ENCODE measurements at places on chromosomes 12 and 14.

DNA sequence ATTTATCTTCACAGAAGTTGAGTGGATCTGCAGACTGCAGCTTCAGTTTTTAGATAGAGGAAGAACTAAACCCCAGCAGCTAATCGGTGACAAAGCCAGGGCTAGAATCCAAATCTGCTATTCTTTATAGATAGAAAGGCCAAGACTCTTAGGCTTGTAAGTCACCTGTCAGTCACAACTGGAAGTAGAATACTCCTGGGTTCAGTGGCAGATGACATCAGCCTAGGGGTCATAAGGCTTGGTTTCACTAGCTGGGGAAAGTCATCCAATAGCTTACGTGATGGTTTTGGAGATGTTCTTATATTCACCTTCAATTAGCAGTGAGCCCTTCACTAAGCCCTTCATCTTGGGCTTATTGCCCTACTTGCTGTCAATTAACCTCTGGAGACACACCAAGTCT lies 93.4 kb downstream of the APAF1 start:
- H3K27me3 ChIP-seq, result peaks cover 5% of the 10 kb centered on the region
- DNase-seq, result no peak
- no peak overlapping the region for H3K27ac ChIP-seq
- H3K36me3 ChIP-seq, result peaks cover 4% of the 10 kb centered on the region

- no peak overlapping the region for H3K4me3 ChIP-seq
- H3K27me3 ChIP-seq, result no peaks in the 10 kb centered on the region
- no peaks in the 10 kb centered on the region for H3K4me1 ChIP-seq
- H3K36me3 ChIP-seq, result no peaks in the 10 kb centered on the region
- H3K27ac ChIP-seq, result no peak overlapping the region
- no peak for DNase-seq
Observed at GRCh38 chr14:33206981-33207380, 268.3 kb downstream of the NPAS3 start.

DNA sequence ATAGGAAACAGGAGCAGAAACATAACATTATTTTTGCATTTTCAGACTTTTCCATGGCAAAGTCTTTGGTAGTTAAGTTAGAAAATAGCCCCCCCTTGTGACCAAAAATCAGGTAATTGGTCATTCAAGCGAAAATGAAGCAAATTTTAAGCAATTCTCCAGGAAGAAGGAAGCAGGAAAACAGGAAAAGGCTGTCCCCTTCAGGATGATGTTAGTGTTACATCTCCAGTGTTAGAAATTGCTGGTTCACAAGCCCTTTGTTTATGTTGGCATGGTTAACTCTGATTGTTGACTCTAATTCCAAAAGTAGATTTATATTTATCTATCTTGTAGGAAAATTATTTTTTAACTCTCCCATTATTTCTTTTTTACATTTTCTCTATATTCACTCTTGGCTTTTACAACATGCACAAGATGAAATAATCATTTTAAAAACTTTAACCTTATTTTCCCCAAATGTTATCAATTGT lies 18.8 kb upstream of the GAS2L3 start:
- no peak overlapping the region for H3K27ac ChIP-seq
- DNase-seq, result no peak
- H3K4me3 ChIP-seq, result no peak overlapping the region
- H3K4me1 ChIP-seq, result no peaks in the 10 kb centered on the region
- H3K27me3 ChIP-seq, result no peaks in the 10 kb centered on the region
- H3K36me3 ChIP-seq, result no peaks in the 10 kb centered on the region

GRCh38 chr12:55687746-55688145 lies 20.0 kb downstream of the ITGA7 start:
- no peak for DNase-seq
- H3K27me3 ChIP-seq, result peaks cover 6% of the 10 kb centered on the region
- no peaks in the 10 kb centered on the region for H3K36me3 ChIP-seq
- H3K4me1 ChIP-seq, result peaks cover 3% of the 10 kb centered on the region
- no peak overlapping the region for H3K27ac ChIP-seq

- no peak for DNase-seq
- H3K36me3 ChIP-seq, result no peaks in the 10 kb centered on the region
Observed at GRCh38 chr14:23449314-23449713, 13.9 kb upstream of the MYH7 start.

- H3K36me3 ChIP-seq, result no peaks in the 10 kb centered on the region
- H3K4me1 ChIP-seq, result no peaks in the 10 kb centered on the region
- DNase-seq, result no peak
- H3K27ac ChIP-seq, result no peak overlapping the region
Observed at GRCh38 chr14:103068351-103069073, 11.2 kb upstream of the CDC42BPB start.

DNA sequence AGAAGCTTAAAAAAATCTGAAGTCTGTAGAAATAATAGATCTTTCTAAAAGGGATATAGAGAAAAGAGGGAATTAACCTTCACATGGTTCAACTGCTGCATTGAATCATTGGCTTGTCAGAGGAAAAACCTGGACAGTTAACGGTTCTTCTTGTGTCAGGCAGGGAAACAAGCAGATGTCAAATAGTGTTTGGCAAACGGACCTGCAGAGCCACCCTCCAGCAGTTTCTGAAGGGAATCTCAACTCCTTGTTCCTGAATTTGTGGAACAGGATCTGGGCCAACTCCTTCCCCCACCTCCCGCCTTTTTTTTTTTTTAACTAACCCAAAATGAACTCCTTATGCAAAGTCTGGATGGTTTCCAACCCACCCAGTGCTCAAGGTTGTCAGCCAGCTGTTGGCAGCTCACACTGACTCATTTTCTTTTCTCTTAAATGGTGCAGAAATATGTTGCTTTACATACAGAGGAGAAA lies 187.3 kb downstream of the CAND1 start:
- H3K27ac ChIP-seq, result no peak overlapping the region
- no peak overlapping the region for H3K4me3 ChIP-seq
- peaks cover 6% of the 10 kb centered on the region for H3K27me3 ChIP-seq

GRCh38 chr12:39723831-39724230 lies 104.2 kb upstream of the ABCD2 start:
- H3K4me1 ChIP-seq, result peaks cover 1% of the 10 kb centered on the region
- DNase-seq, result no peak
- no peaks in the 10 kb centered on the region for H3K27me3 ChIP-seq
- no peak overlapping the region for H3K4me3 ChIP-seq
- H3K36me3 ChIP-seq, result no peaks in the 10 kb centered on the region

DNA sequence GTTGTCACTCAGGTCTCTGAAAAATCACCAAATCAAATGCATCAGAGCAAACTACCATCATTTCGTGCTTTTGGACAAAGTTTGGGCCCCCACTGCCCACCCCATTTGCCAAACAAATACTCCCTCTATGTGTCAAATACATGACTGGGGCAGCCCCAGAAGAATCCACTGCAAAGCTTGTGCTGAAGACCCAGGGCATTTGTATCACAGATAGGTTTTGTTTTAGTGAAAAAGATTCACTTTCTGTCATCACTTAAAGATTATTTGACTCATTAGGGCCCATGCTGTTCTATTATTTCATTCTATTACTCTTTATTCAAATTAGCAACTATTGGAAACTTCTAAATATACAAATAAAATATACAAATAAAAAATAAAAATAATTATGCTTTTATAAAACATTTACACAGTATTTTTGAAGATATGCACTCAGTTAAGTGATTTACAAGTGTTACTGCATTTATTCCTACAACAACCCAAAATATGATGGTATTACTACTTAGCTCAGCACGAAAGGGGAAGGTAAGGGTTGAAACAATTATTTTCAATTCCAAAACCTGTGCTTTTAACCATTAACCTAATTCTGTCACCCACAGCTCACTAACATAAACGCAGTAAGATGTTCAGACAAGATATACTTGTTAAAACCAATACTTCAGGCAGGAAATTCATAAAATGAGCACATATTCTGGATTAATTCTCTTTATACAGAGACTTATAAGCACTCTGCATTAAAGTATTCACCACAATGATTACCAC lies 36.5 kb downstream of the LRIG3 start:
- H3K36me3 ChIP-seq, result no peaks in the 10 kb centered on the region
- no peak overlapping the region for H3K27ac ChIP-seq
- no peak overlapping the region for H3K4me3 ChIP-seq

DNA sequence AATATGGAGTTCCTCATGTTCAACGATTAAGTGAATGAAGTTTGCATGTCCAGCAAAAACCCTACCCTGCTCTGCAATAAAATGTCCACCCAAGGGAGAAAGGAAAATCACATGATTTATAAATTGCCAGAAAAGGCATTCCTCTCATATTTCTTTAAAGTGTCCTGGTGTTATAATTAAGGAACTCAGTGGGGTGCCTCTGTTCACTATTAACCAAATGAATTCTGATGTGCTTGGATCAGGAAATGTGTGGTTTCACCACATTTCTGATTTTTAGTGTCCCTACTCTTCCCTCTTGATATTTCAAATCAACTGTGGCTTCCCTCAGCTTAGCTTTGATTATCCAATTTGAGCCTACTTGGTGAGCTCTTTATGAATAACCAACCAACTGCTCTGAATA lies 208.1 kb downstream of the PHLDA1 start:
- no peak for DNase-seq
- peaks cover 33% of the 10 kb centered on the region for H3K27me3 ChIP-seq
- no peaks in the 10 kb centered on the region for H3K4me1 ChIP-seq
- H3K36me3 ChIP-seq, result no peaks in the 10 kb centered on the region
- H3K4me3 ChIP-seq, result no peak overlapping the region

DNA sequence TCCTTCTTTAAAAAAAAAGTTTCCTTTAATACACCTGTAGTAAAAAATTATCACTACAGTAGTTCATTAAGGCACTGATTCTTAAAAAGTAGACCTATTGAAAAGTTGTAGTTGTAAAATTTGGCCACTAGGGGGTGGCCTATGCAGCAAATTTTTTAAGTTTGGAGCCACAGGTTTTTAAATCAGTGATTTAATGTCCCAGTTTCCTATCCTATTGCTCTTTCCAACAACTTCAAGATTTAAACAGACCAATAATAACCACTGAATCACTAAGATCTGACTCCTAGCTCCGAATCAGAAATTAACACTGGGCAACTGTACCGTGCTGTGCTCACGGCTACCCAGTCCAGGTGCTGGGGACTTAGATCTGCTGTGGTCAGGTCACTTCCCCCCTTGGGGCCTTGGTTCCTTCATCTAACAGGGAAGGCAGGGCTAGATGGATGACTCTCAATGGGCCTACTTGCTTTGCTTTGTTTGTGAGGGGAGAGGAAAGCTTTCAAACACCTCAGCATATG lies 279.3 kb downstream of the MED13L start:
- peak; percentile 41 for DNase-seq
- H3K27me3 ChIP-seq, result no peaks in the 10 kb centered on the region
- peaks cover 5% of the 10 kb centered on the region for H3K4me1 ChIP-seq
- H3K27ac ChIP-seq, result no peak overlapping the region

- no peak overlapping the region for H3K4me3 ChIP-seq
- no peaks in the 10 kb centered on the region for H3K36me3 ChIP-seq
- H3K27ac ChIP-seq, result no peak overlapping the region
Observed at GRCh38 chr14:76421662-76422061, 45.7 kb downstream of the ESRRB start.

GRCh38 chr14:20436363-20436755 lies 393 bp upstream of the KLHL33 start:
- H3K4me3 ChIP-seq, result no peak overlapping the region
- no peaks in the 10 kb centered on the region for H3K27me3 ChIP-seq
- H3K36me3 ChIP-seq, result no peaks in the 10 kb centered on the region
- H3K4me1 ChIP-seq, result peaks cover 14% of the 10 kb centered on the region

DNA sequence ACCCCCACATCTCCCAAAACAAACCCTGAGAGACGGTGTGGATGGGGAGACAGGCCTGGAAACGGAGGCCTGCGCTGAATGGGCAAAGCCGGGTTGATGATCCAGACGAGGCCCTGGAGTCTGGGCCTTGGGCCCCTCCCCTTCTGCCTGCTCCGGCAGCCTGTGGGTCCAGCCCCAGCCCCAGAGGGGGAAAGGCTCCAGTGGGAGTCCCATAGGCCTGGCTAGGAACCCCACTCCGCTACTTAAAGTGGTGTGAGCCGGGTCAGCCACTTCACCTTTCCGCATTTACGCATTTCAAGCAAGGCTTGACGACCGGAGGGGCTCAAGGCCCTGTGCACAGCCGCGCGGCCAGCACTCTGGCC lies 695 bp upstream of the TNFAIP2 start:
- no peak overlapping the region for H3K27ac ChIP-seq
- H3K36me3 ChIP-seq, result no peaks in the 10 kb centered on the region
- no peak for DNase-seq
- peaks cover 19% of the 10 kb centered on the region for H3K27me3 ChIP-seq
- no peaks in the 10 kb centered on the region for H3K4me1 ChIP-seq
- H3K4me3 ChIP-seq, result no peak overlapping the region

DNA sequence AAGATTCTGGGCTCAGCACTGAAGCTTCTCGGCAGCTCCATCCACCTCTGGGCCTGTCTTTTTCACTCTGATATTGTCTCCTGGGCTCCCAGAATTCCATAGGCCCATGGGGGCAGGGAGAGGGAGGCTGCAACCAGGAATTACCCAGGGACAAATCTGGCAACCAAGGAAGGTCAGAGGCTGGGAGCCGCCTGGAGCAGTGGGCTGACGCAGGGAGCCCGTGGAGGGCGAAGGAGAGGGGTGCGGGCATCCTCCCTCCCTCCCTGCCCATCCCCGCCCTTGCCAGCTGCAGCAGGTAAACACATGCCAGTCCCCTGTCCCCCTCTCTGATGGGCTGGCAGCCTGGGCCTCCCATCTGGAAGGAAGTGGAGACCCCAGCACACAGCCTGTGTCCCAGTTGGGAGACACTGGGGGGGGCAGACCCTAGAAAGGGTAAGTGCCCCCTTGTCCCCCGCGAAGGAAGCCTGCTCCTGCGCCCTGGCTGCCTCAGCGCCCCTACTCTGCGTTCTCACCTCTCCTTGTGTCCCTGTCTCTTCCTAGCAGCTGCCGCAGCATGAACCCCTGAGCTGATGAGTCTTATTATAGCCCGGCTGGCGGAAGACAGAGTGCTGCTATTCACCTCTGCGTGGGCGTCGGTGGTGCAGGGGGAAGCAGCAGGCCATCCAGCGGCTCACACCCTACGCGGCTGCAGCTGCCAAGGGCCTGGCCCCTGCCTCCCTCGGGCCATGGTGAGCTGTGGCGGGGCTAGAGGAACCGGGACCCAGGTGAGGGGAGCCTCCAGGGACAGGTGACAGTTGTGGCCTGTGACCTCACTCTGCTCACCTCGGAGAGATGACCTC lies 6.7 kb downstream of the LRTM2 start:
- H3K36me3 ChIP-seq, result no peaks in the 10 kb centered on the region
- no peak overlapping the region for H3K27ac ChIP-seq
- H3K4me1 ChIP-seq, result no peaks in the 10 kb centered on the region
- DNase-seq, result no peak
- peaks cover 15% of the 10 kb centered on the region for H3K27me3 ChIP-seq

DNA sequence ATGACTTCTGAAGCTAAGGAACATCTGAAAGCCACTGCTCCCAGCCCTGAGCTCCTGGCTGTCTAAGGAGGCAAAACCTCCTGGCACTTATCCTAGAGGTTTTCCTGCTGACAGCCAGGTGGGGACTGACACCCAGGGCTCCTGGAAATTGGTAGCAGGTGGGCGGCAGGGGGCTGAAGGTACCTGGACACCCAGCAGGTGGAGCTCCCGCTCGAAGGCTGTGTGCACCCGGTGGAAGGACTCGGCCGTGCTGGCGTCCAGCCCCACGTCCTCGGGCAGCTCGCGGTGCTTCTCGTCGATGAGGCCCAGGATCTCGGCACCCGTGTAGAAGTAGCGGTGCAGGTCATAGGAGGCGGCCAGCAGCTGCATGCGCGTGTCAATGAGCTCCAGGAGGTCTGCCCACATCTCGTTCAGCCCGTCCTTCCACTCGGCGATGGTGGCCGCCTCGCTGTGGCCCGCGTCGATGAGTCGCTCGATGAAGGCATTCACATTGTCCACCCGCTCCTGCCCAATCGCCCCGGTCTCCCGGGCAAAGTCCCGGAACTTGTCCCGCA lies 68.2 kb downstream of the PLEKHG3 start:
- H3K4me3 ChIP-seq, result no peak overlapping the region
- no peak overlapping the region for H3K27ac ChIP-seq
- no peaks in the 10 kb centered on the region for H3K27me3 ChIP-seq
- H3K36me3 ChIP-seq, result no peaks in the 10 kb centered on the region
